Left colon (tissue), 2 donors: ENCODE measurements at places on chromosomes 13 and 19.

DNA sequence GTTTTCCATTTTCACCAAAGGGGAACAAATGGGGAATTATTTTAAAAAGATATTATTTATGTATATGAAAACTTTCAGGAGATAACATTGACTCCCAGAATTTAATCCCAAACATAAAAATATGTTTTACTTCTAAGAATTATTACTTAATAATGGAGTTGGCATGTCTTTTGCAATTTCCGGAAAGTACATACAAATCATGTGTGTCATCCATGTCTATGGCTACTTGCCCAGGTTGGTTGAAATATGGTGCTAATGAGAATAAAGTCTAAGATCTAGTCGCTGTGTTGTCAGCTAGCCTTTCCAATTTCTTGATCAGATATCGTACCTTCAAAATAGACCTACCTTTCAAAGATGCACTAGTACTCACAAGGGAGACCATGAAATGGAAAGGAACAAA, 1003.2 kb upstream of the PCDH20 start:
- DNase-seq = no peak

- no peak for DNase-seq
Measured at GRCh38 chr13:32629313-32629712, 43.1 kb downstream of the PDS5B start.

DNA sequence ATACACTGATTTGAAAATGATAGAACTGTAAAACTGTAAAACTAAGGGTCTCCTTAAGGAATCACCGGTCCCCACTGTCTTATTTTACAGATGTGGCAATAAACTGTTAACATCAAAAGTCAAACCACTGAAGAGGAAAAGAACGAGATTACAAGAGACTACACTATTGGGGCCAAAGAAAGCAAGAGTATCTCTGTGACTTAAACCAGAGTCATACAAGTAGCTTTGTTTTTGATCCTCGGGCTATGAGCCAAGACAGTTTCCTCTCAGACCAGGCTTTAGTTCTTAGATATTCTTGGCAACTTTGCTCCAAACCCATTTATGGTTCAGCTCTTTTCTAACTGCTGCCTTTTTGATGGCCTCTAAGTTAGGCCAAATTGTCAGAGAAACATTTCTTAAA, 113.8 kb downstream of the TBC1D4 start:
- no peak for DNase-seq

DNA sequence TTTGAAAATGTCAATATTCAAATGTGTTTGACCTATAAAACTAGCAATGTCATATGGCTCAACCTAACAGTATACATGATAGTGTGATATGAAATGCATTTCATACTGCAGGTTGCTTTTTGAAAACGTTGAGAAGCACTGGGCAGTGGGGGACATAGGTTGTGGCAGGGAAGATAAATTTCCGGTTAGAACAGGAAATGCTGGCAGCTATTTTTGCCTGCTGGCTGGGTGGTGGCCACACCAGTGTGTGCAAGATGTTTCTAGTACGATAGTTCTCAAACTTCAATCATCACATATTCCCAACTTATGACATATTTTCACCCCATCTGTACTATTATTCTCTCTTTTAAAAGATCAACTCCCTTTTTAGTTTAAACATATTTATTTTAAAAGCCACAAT, 17.2 kb downstream of the FXYD5 start:
- DNase-seq = no peak

DNA sequence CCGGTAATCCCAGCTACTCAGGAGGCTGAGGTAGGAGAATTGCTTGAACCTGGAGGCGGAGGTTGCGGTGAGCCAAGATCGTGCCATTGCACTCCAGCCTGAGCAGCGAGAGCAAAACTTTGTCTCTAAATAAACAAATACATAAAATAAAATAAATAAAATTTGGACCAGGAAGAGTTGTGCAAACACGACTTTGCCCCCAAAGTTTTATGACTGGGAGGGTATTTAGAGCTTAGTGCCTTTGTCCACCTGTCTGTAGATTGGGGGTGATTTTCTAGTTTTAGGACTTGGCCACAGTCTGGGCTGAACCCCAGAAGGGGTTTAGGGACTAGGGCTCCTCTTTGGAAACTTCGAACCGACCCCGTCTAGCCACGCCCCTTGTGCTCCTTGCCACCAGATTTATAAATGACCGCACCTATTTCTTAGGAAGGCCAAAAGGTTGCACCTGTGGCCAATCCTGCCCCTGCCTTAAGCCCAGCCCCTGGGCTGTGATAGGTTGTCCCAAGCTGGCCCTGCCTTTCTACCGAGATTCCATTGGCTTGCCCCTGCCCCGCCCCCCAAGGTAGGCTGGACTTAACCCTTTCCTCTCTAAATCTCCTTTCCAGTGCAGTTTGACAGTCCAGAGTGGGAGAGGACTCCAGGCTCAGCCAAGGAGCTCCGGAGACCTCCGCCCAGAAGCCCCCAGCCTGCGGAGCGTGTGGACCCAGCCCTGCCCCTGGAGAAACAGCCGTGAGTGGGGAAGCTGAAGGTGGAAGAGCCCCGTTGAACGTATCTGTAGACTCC, 5.3 kb downstream of the SHD start:
- peak; percentile 88 for DNase-seq

DNA sequence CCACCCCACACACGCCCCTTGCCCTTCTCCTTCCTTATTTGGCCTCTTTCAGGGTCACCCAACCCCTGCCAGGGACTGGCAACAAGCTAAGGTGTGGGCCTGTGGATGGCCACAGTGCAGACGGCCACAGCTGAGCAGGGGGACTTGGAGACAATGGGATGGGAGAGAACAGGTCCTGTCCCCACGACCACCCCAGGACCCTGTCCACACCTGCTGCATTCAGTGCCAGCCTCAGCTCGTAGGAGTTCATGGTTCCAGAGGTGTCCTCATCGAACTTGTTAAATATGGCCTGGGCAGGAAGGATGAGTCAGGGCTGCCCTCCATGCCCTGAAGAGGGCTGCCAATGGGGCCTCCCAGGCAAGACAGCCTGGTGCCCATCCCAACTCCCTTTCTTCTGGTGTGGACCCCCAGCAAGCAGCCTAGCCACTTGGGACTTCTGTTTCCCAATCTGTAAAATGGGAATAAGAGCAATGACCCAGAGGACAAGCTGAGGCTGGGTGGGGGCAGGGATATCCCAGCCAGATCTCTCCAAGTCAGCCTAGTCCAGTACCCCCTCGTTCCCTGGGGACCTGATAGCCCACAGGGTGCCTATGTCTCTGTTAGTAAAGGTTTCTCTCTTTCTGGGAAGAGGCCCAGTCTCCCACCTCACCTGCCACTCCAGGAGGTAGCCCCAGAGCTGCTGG, 10.6 kb downstream of the CAPN12 start:
- no peak for DNase-seq

DNA sequence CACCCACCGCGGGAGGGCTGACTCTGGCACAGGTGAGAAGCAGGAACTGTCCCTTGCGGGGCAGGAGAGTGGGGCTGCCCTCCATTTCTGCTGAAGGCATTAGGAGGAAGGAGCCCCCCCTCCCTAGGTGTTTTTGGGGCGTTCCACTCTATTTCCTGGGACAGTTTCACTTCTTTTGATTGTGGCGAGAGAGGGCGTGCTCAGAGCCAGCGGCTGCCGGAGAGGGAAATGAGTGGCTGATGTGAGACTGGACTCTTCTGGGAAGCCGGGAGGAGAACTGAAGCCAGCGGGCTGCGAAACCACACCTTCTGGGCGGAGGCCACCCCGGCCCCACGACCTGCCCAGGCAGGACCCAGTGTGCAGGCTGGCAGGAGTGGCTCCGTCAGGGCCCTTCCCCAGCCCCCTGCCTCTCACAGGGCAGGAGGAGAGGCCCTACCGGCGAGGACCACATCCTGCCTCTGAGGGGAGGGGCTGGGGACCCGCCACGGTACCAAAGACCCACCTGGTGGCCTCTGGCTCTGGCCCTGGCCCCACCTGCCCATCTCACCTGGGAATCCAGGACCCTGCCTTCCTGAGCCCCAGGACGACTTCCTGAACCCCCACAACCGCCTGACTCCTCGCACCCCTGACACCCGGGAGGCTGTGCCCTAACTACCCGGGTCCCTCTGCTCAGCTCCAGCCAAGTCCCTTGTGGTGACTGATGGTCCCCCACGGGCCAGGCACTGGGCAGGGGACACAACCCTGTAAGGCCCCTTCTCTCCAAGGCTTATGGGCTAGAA, 25.9 kb downstream of the MPND start:
- DNase-seq = peak; percentile 76

DNA sequence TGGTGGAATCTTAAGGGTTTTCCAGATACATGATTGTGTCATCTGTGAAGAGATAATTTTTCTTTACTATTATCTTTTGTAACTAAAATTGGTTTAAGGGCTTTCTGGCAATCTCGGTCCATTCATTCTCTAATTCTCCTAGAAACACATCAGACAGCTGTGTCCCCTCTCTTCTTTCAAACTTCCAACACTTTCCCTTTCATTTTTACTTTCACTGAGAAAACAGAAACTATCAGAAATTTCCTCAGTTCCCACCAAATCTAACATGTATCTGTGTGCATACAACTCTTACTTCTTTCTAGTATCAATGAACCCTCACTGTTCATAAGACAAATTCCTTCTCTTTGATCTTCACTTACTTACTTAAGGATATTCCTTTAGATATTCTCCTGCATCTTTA, 40.2 kb downstream of the KCNRG start:
- no peak for DNase-seq

- no peak for DNase-seq
Measured at GRCh38 chr13:51839711-51840540, 5.1 kb downstream of the TMEM272 start.

GRCh38 chr19:54551293-54551692, 22.3 kb upstream of the LILRA2 start:
- DNase-seq = no peak

DNA sequence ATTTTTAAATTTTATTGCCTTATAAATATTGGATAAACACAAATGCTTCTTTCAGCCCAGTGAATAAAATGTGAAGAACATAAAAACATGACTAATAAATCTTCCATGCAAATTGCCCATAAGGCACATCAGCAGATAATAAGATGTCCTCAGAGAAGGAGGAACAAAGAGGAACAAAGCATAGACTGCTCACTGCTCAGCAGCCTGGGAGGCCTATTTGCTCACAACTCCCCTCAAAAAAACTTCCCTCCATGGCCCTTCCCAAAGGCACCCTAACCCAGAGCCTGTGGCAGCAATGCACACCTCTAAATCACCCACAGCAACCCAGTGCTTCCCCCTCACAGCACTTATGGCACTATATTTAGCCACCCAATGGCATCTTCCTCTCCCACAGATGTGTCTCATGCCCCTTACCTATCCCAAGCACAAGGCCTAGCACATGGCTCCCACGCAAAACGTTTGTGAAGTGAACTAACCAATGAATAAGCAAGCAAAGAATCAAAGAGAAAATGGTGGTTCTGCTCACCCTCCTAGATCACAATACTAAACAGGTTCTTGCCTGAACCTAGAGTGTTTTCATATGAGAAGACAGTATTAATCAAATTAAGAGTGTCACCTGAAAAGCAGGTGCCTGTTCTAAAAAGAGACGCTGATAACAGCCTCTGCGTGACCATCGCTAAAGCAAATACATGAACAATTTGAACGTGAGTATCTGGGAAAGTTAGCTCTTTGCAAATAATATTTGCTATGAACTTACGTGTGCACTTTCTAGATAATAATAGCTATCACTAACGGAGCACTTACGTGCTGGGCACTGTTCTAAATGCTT, 96.9 kb downstream of the TBC1D4 start:
- no peak for DNase-seq

- peak; percentile 45 for DNase-seq
Measured at GRCh38 chr13:24502533-24503378, 9.8 kb downstream of the PARP4 start.
